MG63 (cell line): ENCODE measurements at places on chromosomes 12 and 14. TPM values are rescaled to one million over a fixed set of nuclear protein-coding genes. Genes with fewer than 3 reads are reported as not detected.

- no peak for DNase-seq
Measured at GRCh38 chr14:73800970-73801515, 50.6 kb upstream of the PTGR2 start.

- DNase-seq = no peak
Measured at GRCh38 chr14:75088153-75088552, 18.7 kb downstream of the ZC2HC1C start.

Gene RD3L
- not detected in 2 replicates for total RNA-seq

Gene SLC6A13
- total RNA-seq = not detected in 2 replicates

Gene SERPINA9
- not detected in 2 replicates for total RNA-seq
